ENCODE measurements at places on chromosomes 11 and 22.

- no peak for DNase-seq
These were observed 504 bp upstream of the ASCC2 start for GRCh38 chr22:29838599-29838956.

- no peak for DNase-seq
These were observed 477 bp downstream of the DPAGT1 start for GRCh38 chr11:119100994-119101758.

GRCh38 chr11:104665641-104666040 is 232.6 kb downstream of the CASP12 start:
- DNase-seq = no peak

- no peak for DNase-seq
These were observed 53.8 kb downstream of the ADM start for GRCh38 chr11:10358696-10359095.

DNA sequence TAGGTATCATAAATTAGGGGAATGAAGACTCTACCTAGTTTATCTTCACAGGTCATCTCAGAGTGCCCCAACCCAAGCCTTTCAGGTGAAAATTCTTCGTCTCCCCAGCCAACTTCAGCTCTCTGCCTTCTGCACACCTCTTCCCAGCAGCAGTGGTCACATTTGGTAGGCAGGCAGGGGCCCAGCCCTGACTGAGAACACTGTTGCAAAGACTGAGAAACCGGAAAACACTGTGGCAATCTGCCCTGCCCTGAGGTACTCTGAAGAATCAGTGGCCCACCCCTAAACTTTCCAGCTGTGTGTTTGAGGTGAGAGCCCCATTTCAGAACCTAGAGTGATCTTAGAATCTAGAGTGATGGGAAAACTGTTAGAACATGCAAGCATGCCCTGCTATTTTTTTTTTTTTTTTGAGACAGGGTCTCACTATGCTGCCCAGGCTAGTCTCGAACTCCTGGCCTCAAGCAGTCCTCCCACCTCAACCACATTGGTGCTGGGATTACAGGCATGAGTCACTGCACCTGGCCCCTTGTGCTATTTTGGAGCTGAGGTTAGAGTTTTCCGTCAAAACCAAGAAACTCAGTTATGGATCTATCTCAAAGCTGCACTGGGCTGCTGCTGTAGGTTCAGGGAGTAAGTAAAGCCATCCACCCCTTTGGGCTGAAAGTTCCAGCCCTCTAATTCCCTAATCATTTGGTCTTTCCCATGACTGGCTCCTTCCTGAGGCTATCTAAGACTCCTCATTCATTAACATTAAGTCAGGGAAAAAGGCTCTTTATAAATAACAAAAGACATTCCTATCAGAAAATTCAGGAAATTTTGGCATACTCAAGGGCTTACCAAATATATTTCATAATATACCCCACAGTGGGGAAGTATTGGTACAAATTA is 1.7 kb upstream of the LDHA start:
- DNase-seq = no peak

DNA sequence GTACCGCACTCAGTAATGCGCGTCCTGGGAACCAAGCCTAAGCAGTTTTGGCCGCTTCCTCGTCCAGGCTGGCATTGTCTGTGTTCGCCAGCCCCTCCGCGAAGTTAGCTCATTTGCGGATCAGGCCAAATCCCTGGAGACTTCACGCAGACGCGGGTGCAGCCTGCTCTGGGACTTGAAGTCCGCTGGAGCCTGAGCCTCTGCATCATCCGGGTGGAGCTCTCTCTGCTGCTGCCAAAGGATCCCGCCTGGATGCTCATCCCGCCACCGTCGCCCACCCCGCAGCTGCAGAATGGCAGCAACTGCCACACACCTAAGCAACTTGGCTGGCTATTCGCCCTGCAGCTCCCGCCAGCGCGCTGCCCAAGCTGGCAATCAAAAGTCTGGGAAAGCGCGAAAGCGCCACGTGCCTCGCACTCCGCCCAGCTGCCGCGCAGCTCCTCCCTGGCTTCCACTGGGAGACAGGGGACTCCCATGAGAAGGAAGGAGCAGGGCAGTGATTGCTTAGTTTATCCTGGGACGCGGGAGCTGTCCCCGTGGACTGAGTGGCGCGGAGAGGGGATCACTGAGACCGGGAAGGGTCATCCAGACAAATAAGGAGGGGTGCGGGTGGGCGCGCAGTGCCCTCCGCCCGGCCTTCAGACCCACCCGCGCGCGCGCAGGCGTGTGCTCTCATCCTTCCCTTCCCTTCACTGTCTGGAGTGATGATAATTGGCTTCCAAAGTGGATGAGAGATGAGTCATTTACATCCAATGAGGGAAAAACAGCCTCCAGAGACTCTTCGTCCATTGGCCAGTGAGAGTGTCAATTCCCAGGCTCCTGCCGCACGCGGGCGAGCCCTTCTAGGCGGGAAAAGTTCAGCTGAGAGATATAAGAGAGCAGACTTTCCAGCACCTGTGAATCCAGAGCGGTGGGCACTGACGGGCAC is 23.2 kb upstream of the GLYATL1B start:
- DNase-seq = no peak

DNA sequence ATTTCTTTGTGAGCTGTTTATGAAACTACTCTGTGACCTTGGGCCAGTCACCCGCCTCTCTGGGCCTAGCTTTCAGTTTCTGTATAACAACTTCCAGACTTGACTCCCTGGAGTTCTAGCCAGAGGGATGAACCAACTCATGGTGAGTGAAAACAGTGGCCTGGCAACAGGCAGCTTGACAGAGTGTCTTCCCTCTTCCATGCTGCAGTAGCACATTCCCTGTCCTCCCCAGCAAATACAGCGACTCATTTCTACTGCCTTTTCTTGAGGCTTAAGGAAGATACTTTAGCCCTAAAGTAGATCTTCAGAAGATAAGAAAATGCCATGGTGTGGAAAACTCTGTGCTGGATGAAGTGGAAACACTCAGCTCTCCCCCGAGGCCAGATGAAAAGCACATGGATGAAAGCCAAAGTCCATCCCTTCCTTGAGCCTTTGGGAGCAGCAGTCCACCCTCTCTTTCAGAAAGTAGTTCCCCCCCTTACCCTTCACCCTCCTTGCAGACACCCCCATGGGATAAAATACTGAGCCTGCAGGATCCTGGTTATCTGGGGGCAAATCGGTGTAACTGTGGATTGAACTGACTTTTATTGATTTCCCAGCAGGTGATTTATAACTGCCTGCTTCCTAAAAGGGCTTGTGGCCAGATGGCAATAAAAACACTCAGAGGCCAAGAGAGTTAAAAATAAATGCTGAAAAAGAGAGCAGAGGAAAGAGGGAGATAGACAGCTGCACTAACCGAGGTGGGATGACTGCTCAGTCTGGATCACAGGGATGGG is 24.1 kb downstream of the IRAG1 start:
- no peak for DNase-seq

Data from GDM1 (cell line).